Mesenteric fat pad (tissue), 1 donor: ENCODE measurements at places on chromosomes 5 and 9. TPM values are rescaled to one million over a fixed set of nuclear protein-coding genes. Genes with fewer than 3 reads are reported as not detected.

The CTSL gene
- 729 TPM for total RNA-seq

The PCDHGA5 gene
- total RNA-seq, result 2.7 TPM

The MYMK gene
- not detected for total RNA-seq

The KCNV2 gene
- total RNA-seq, result not detected

The SLC45A2 gene
- total RNA-seq, result not detected

The YTHDC2 gene
- total RNA-seq, result 25.8 TPM

The KLF9 gene
- 105 TPM for total RNA-seq

The PTGR1 gene
- total RNA-seq, result 53.0 TPM

The PPP3R2 gene
- total RNA-seq, result not detected

The EGFLAM gene
- 132 TPM for total RNA-seq

The SPATA24 gene
- 2.0 TPM for total RNA-seq

The GCNT1 gene
- total RNA-seq, result 15.3 TPM

The PCDHA12 gene
- total RNA-seq, result 0.29 TPM

The IL7R gene
- 5.2 TPM for total RNA-seq

The NIPAL4 gene
- total RNA-seq, result not detected

The PCDHGA9 gene
- 3.9 TPM for total RNA-seq

The AIF1L gene
- total RNA-seq, result 57.2 TPM

The GCNT4 gene
- total RNA-seq, result 1.00 TPM

The OTP gene
- not detected for total RNA-seq

The ARHGEF39 gene
- total RNA-seq, result 0.58 TPM

The ZDHHC11B gene
- total RNA-seq, result 6.9 TPM

The ST8SIA4 gene
- 17.5 TPM for total RNA-seq

The DMRT3 gene
- total RNA-seq, result 1.1 TPM

The TMEM171 gene
- total RNA-seq, result not detected

The ANKRD18A gene
- total RNA-seq, result not detected

The ACOT12 gene
- total RNA-seq, result not detected

The SYNPO gene
- 174 TPM for total RNA-seq

The ELP1 gene
- 14.5 TPM for total RNA-seq

The PCDHB11 gene
- total RNA-seq, result 2.0 TPM

The IL33 gene
- total RNA-seq, result 40.1 TPM
